Stimulated activated naive CD8-positive, alpha-beta T cell treated with anti-CD3 and anti-CD28 coated beads, Interleukin-15, Interleukin-2, amounts not matched to agents 100 U/mL and 50 U/mL, for 24 hours (primary cell): ENCODE measurements at places on chromosomes 11 and 22.

GRCh38 chr11:494761-495536 lies 12.1 kb downstream of the RNH1 start:
- DNase-seq, result no peak

DNA sequence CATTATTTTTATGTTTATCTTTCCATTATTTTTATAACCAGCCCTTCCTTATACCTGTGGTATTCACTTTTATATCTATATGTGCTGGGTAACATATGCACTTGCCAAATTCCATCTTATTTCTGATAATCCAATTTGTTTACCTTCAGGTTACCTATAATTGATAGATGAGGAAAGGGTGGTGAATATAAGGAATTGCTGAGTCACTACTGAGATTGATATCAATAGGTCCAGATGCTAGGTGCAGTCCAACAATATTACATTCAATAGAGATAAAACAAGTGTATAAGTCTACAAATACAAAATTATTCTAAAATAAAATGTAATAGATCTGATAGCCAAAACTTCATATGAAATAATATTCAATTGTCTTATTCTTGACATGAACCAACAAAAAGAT lies 759.0 kb upstream of the CCDC90B start:
- no peak for DNase-seq

DNA sequence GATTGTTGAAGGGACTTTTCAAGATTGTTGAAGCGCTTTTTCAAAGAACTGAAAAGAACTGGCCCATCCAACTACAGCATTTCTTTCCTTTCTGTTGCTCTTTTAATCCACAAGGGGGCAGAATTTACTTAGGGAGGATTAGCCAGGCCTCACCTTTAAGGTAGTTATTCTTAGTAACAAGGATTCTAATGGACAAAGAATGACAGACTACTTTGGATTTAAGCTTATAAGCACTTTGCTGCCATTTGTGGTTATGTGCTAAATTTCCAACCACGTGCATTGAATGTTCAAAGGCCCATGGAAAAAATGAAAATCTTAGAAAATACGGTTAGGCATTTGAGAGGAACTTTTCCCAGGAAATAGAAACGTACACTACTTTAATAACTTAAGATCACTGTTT lies 49.5 kb upstream of the HSPA8 start:
- DNase-seq, result no peak

DNA sequence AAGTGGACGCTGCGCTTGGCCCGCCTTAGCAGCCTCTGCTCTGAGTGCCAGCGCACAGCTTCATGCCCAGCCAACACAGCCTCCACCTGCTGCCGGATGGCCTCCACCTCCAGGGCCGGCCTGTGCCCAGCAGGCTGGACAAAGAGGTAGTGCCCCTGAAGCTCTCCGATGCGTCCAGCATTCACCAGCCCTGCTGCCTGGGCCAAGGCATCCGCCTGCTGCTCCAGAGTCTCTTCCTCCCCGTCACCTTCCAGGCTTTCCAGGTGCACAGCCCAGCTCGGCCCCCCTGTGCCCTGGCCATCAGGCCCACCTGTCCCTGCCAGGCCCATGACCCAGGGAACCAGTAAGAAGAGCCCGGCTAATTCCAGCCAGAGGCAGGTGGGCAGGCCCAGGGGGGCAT lies 2.5 kb downstream of the PCSK7 start:
- no peak for DNase-seq

- DNase-seq, result no peak
Observed at GRCh38 chr11:9802291-9802861, 138.5 kb downstream of the SWAP70 start.
